Dermis microvascular lymphatic vessel endothelial cell (primary cell): ENCODE measurements at places on chromosomes 1 and 21. TPM values are rescaled to one million over a fixed set of nuclear protein-coding genes. Genes with fewer than 3 reads are reported as not detected.
A peak's percentile ranks its signal among the peaks of the same experiment; 100 is the strongest.

Gene ELF3
- total RNA-seq = under 0.01 and 0.13 TPM in 2 replicates

Gene NCAM2
- 0.13 and 0.38 TPM in 2 replicates for total RNA-seq

Gene STYXL2
- total RNA-seq = not detected in 2 replicates

Gene HSPA6
- 0.13 and 1.5 TPM in 2 replicates for total RNA-seq

Gene FHAD1
- under 0.01 and 0.13 TPM in 2 replicates for total RNA-seq

Gene VPS13D
- total RNA-seq = 22.9 and 28.4 TPM in 2 replicates

Gene NCF2
- total RNA-seq = not detected in 2 replicates

Gene ACADM
- 23.8 and 26.2 TPM in 2 replicates for total RNA-seq

Gene KCNH1
- not detected in 2 replicates for total RNA-seq

Gene AMY1A
- total RNA-seq = not detected in 2 replicates

Gene C1orf87
- total RNA-seq = not detected in 2 replicates

Gene ZCCHC17
- 20.2 and 24.4 TPM in 2 replicates for total RNA-seq

DNA sequence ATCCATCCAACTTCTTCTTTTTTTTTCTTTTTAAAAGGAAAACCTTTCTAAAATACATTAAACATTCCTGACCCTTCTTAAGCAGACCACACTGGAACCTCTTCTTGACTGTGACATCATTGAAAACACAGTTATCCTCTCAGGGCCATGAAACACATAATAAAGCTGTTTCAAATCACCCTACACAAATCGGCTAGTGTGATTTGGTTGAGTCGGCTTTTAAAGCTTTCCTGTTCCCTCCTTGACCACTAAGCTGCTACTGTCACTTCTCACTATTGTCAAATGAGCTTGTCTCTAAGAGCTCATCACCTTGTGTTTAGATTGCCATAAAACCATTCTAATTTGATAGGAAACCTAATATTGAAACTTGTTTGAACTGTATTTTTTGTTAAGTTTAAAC is 5.9 kb downstream of the USP24 start:
- no peak for DNase-seq

- DNase-seq = no peak
Measured at GRCh38 chr1:200115532-200115931, 88.0 kb downstream of the NR5A2 start.

- no peak for DNase-seq
Measured at GRCh38 chr1:53585129-53585528, 125.9 kb downstream of the DMRTB1 start.

- DNase-seq = no peak
Measured at GRCh38 chr1:8578132-8578877, 239.1 kb downstream of the RERE start.

- DNase-seq = no peak
Measured at GRCh38 chr1:39960431-39960958, 5.5 kb downstream of the MFSD2A start.

GRCh38 chr21:42760361-42760950 is 107.0 kb downstream of the PDE9A start:
- no peak for DNase-seq

GRCh38 chr1:89608319-89608983 is 24.5 kb upstream of the LRRC8C start:
- no peak for DNase-seq

GRCh38 chr1:57265104-57265503 is 158.8 kb downstream of the DAB1 start:
- DNase-seq = no peak

- no peak for DNase-seq
Measured at GRCh38 chr1:247402120-247402675, 13.8 kb upstream of the NLRP3 start.

GRCh38 chr1:27391511-27392095 is 819 bp upstream of the GPR3 start:
- DNase-seq = peak; percentile 66

GRCh38 chr1:221035662-221036153 is 156.5 kb downstream of the HLX start:
- DNase-seq = peak; percentile 78

GRCh38 chr1:214439352-214440119 is 111.9 kb downstream of the PTPN14 start:
- DNase-seq = no peak

- no peak for DNase-seq
Measured at GRCh38 chr21:31974454-31974985, 101.7 kb downstream of the HUNK start.

GRCh38 chr1:23727362-23727811 is 15.9 kb upstream of the ELOA start:
- DNase-seq = no peak

GRCh38 chr1:116471241-116471640 is 98.2 kb downstream of the ATP1A1 start:
- DNase-seq = no peak

DNA sequence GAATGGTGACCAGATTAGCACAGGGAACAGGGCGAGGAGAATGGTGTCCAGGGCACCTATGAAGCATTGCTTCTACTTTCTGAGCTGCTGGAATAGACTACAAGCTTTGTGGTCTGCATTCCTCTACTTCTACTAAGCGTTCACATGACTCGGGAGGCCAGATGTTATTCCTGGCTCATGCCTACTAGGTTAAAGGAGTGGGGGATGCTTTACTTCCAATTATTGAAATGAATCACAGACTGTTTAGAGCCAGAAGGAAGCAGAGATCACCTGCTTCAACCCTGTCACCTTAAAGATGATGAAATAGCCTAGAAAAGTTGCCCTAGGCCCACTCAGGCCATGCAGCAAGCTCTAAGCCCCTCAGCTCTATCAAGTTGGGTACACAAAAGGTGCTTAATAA is 633.5 kb downstream of the KIF26B start:
- peak; percentile 8 for DNase-seq

- DNase-seq = no peak
Measured at GRCh38 chr1:32474954-32475353, 10.1 kb downstream of the ZBTB8B start.

DNA sequence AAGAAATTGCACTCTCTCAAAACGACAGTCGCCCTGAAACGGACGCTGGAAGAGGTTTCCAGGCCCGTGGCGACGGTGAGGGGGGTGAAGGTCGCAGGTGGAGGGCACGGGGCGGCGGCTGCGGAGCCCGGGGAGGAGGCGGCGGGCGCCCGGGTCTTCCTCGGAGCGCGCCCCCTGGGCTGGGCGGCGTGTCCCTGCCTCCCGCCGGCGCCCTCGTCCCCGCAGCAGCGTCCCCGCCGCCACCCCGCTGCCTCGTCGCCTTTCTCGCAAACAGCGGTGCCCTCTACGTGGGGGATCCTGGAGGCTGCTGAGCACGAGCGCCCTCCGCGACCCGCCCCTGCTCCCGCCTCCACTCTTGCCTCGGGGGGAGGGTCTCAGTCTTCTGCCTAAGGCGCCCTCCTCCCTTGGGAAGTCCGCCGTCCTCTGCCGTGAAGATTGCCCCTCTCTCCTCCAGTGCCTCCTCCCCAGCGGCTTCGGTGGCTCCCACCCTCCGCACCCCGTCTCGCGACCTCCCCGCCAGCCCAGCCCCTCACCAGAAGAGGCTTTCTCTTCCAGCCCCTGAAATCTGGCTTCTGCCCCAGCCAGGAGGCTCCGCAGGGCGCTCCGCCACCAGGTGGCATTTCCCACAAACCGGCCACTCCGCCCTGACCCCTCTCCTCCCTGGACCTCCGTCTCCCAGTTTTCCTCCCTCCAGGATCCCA is 227.4 kb downstream of the SDCCAG8 start:
- DNase-seq = no peak

DNA sequence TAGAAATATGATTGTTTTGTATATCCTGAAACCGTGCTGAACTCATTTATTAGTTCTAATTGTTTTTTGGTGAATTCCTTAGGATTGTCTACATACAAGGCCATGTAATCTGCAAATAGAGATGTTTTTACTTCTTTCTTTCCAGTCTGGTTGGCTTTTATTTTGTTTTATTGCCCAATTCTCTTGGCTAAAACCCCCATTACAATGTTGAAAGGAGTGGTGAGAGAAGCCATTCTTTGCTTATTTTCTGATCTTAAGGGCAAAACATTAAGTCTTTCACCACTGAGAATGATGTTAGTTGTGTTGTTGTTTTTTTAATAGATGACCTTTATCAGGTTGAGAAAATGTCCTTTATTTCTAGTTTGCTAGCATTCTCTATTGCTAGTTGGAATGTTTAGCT is 157.3 kb downstream of the NTMT2 start:
- DNase-seq = no peak

GRCh38 chr1:167033646-167034045 is 44.6 kb downstream of the MAEL start:
- DNase-seq = no peak

GRCh38 chr1:204769997-204770396 is 84.5 kb upstream of the LRRN2 start:
- DNase-seq = no peak

DNA sequence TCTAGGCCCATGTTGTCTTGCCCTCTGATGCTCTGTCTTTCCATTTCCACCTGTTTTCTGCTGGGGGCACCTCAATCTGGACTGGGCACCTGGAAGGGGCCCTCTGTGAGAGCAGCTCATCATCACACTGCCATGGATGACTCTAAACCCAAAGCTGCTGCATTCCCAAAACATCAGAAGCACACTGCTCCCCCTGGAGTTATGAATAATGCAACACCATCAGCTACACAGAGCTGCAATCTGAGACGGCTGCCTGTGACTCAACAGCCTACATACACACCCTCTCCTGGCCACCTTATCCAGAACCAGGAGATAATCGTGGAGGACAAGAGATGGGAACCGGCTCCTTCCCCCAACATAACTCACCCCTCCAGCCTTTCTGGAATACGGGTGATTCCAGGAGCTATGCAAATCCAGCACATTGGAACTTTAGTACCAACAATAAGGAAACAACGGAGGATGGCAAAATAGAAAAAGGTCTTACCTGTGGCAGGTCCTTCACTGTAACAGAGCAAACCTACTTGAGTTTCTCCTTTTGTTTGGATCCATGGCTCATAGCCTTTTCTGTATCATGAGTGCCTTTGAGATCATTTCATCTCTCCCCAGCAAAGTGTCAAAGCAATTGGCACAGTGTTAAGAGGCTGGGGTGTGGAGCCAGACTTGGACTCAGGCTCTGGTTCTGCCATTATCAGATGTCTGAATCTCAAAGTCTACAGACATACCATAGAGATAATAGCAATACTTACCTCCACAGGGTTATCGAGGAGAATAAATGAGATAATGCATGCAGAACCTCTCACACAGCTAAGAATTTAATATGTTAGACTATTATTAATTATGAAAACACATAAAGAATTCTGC is 29.3 kb downstream of the AK2 start:
- DNase-seq = peak; percentile 89

- no peak for DNase-seq
Measured at GRCh38 chr1:2270260-2271100, 42.4 kb downstream of the SKI start.

GRCh38 chr1:61101536-61101935 is 19.2 kb downstream of the NFIA start:
- no peak for DNase-seq

DNA sequence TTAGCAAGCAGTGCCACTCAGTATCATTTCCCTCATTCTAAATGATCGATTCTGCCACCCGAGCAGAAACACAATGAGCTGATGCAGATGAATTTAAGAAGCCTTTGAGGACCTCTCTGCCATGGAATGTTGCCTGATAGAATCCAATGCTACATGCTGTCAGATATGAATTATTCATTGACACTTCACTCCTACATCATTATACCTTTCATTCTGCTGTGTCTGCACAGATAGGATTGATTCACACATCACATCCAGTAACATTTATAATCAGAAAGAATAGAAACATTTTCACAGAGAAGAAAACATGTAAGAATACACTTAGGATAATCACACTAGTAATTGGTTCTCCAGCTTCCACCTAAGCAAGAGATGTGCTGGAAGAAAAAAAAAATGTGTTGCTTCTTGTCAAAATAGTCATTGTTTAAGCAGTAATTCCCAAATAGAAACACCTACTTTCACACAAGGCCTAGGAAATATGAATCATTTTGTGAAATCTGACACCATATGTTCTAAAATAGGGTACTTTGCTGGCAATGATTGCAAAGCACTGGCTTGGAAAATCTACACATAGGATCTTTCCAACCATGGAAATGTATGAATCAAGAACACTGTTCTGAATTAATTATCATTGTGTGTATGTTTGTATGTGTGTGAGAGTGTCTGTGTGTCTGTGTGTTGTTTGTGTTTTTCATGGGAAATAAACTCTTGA is 110.1 kb downstream of the GRIK1 start:
- no peak for DNase-seq

GRCh38 chr1:156115514-156116374 is 1.2 kb downstream of the LMNA start:
- DNase-seq = peak; percentile 64

DNA sequence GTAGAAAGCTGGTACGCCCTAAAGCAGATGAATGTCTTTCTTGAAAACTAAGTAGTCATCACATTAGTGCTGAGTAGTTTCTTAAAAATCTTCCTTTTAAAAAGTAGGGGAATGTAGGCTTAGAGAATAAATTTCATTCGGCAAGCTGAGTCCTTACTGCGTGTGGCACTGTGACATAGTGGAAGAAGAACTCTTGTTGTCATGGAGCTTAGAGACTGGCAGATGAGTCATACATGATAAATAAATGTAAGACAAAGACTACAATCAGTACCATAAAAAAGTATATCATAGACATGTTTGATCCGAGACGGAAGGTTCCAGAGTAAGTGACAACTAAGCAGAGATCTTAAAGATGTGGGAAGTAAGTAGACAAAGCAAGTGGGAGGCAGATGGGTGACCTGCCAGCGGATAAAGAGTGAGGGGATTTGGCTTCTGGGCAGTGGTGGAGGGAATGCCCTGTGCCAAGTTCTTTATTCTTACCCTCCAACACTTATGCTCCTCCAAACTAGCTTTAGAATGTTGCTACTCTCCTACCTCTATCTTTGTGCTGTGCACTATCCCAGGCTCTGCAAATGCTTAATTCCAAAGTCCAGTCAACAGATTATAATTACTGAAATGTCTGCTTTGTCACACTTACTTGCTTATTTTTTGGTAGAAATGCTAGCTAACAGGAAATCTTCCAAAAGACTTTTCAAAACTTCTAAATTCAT is 608.5 kb upstream of the USP24 start:
- no peak for DNase-seq

DNA sequence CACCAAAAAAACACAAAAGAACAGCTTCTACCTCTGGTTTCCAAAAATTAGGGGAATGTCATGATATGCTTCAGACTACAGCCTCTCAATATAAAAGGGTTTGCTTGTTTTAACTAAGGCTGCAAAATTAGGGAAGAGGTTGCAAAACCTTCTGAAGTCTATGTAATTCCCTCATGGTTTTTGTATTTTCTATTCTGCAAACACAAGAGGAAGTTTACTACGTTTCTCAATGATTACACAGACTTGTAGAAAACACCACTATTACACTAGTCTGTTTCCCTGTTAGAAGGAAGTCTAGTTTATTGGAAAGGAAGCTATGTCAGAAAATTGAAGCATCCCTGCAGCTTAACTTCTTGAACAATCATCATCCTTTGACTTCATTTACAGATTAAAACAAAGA is 229.7 kb upstream of the FMN2 start:
- no peak for DNase-seq
